ENCODE measurements at places on chromosomes 5 and 9.

GRCh38 chr5:13357929-13358328 is 586.6 kb downstream of the DNAH5 start:
- no peak for DNase-seq

DNA sequence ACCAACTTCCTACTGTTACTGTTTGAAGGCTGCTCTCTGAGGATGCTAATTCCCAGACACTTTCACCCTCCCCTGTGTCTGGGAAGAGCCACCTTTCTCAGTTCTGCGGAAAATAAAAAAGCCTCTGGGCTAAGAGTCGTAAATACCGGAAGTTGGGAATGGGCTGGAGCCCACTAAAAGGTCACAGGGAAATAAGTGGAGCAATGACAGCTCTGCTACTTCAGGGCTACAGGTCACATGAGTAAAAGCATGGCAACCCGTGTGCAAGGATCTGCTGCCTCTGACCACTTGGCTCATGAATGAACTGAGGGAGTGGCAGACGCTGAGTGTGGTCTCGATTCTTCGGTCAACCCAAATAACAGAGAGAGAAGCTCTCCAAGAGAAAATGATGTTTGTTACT is 25.8 kb upstream of the ATP6V1G1 start:
- no peak for DNase-seq

DNA sequence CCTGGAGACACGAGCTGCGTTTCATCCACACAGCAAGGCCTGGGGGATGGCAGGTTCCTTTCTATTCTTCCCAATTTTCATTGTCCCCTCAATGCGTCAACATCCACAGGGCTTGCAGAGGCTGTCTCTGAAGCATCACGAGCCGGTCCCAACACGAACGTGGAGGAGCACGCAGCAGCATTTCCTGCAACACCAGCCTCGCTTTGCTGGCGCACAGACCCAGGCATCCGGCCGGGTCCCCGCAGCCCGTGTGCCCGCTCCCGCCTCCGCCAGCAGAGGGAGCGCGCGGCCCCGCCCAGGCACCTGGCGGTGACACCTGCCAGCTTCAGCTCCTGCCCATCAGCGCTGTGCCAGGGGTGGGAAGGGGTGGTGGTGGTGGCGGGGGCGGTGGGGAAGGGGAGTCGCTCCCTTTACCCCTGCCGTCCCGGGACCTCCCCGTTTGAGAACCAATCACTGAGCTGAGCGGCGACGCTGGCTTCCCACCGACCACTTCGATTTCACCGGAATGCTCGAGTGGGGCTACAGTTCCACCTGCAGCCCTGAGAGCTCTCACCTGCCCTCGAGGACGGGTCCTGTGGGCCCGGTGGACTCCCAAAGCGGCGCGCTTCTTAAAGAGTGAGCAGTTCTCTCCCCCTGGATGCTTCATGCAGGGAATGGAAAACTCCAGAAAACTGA is 464.5 kb downstream of the ICE1 start:
- DNase-seq: peak; percentile 22

- DNase-seq: no peak
These were observed 658.4 kb downstream of the TLR4 start for GRCh38 chr9:118362596-118362995.

GRCh38 chr5:97242341-97242740 is 59.3 kb upstream of the RIOK2 start:
- no peak for DNase-seq

GRCh38 chr5:60639544-60639943 is 60.4 kb downstream of the DEPDC1B start:
- no peak for DNase-seq

- DNase-seq: no peak
These were observed 243.7 kb upstream of the SLC24A2 start for GRCh38 chr9:20032413-20033006.

GRCh38 chr9:17060450-17060849 is 74.4 kb upstream of the CNTLN start:
- DNase-seq: no peak

- DNase-seq: no peak
These were observed 18.5 kb downstream of the COL15A1 start for GRCh38 chr9:98962181-98962560.

GRCh38 chr5:131328536-131329285 is 64.9 kb downstream of the CDC42SE2 start:
- no peak for DNase-seq

DNA sequence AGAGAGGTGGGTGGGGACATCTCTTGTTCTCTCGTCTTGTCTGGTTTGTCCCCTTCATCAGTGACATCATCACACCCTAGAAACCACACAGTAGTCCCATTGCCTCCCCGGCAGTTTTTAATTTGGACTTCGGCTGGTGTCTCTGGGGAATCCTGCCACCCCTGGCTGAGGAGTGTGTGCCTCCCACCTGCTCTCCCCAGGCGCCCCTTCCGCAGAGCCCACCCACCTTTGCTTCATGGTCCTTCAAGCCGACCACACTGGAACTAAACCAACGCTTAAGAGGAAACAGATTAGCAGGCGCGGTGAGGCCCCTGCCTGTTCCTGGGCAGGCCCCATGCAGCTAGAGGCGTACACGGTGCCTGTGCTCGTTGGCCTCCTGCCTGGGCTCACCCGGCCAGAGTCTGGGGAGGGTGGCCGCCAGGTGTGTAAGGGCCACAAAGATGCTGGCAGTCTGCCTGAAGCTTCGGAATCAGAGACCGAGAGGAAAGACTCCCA is 107.6 kb upstream of the SPRY4 start:
- DNase-seq: peak; percentile 18

DNA sequence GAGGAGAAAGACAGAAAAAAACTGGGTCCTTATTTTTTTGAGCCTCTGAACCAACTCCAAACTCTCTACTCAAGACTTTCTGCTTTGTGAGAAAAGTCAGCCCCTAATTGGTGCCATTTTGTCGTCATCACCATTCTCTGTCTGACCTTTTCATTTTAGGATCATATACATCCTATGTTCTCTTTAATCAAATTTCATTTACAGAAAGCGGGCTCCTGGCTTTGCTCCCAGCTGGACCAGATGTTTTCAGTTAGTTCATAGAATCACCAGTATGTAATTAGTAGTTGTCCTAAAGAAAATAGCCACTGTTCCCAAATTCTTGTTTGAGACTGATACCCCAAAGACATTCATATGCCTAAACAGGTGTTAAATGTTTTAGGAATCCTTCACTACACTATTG is 28.6 kb upstream of the SLCO4C1 start:
- no peak for DNase-seq

- DNase-seq: no peak
These were observed 79.4 kb downstream of the SLC1A3 start for GRCh38 chr5:36685631-36686288.

DNA sequence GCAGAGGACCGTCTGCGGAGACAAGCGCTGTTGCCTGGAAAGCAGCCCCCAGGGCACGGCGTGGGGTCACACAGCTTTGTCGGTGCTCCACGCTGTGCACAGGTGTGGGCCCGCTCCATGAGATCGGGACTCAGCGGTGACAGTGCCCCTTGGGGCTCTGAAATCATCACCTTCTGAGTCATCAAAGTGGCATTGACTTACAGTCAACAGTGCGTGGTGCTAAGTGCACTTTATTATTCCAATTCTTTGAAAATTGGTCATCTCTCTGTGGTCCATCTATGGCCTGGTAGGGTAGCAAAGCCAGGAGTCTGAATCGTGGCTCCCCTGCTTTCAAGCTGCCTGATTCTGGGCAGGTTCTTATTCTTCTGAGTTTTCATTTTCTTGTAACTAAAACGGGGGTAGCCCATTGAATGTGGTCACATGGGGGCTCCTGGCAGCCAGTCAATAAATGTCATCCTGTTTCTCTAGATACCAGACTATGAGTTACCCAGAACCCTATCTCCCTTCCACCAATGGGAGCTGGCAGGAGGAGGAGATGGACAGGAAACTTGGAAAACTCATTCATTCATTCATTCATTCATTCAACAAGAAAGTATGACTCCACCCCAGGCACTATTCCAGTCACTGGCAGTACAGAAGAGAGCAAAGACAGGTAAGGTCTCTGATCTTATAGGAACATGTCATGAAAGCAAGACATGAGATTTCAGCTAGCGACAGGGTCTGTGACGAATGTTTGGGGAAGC is 20.3 kb upstream of the UNC5A start:
- DNase-seq: no peak

GRCh38 chr9:90029996-90030395 is 425.2 kb downstream of the GADD45G start:
- DNase-seq: no peak

DNA sequence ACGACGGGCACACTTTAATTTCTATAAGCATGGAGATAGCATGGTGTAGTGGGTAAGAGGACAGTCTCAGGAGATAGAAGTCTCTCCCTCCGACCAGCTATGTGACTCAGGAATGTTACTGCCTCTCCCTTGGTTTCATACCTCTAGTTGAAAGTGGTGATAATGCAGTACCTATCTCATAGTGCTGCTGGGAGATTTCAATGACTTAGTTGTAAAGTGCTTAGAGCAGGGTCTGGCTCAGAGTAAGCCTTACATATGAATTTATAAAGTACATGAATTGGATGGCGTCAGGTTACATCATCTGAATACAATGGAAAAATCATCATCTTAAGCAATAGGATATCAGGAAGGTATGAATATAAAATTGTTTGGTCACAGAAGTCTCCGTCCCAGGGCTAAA is 952.8 kb upstream of the EDIL3 start:
- no peak for DNase-seq

GRCh38 chr9:81578606-81579005 is 110.7 kb downstream of the TLE1 start:
- no peak for DNase-seq

- DNase-seq: no peak
These were observed 169.2 kb downstream of the COX7C start for GRCh38 chr5:86786955-86787354.

- no peak for DNase-seq
These were observed 135.2 kb downstream of the AOPEP start for GRCh38 chr9:94861589-94862272.

- no peak for DNase-seq
These were observed 43.5 kb downstream of the PKD2L2 start for GRCh38 chr5:137932800-137933199.

DNA sequence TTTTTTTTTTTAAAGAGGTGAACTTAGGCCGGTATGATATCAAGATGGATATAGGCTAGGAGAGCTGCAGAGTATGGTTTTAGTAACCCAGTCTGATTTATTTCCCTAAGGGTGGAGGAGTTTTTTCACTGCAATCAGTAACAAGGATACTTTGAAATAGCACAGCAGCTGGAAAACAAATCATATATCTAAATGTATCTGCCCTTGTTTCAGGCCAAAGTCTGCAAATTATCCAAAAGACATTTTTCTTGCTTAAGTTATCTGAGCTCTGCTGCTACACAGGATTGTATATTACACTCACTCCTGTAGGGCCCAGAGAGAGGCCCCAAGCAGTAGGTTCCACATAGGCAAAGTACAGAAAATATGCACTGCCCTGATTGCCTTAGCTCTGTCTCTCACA is 222.4 kb downstream of the NTRK2 start:
- DNase-seq: no peak

- DNase-seq: no peak
These were observed 163.1 kb upstream of the TLE4 start for GRCh38 chr9:79408617-79409016.

Measured in stimulated activated CD4-positive, alpha-beta T cell treated with anti-CD3 and anti-CD28 coated beads, Interleukin-1b, Interleukin-23, amount 100 ng/mL, for 48 hours (primary cell).